ENCODE measurements at places on chromosomes 7 and 10.
A peak's percentile ranks its signal among the peaks of the same experiment; 100 is the strongest.

GRCh38 chr7:73940701-73941238, 79.8 kb downstream of the TMEM270 start:
- no peak for DNase-seq

GRCh38 chr10:15754937-15755336, 35.2 kb upstream of the ITGA8 start:
- DNase-seq: no peak

DNA sequence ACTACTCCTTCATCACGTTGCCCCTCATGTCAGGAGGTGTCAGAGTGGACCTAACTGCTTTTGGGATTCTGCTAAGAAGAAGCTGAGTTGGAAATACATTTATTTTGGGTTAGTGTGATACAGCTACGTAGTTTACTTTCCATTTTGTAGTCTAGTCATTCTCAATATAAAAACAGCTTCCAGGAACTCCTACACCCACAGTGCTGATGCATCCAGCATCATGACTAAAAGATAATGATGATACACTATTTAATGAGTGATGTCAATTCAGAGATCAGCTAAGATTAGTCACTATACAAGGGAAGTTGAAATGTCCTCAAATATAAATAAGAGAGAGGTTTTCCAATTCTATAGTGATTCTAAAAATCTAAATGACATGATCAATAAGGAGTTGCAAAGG, 264.2 kb upstream of the SLC26A5 start:
- no peak for DNase-seq

DNA sequence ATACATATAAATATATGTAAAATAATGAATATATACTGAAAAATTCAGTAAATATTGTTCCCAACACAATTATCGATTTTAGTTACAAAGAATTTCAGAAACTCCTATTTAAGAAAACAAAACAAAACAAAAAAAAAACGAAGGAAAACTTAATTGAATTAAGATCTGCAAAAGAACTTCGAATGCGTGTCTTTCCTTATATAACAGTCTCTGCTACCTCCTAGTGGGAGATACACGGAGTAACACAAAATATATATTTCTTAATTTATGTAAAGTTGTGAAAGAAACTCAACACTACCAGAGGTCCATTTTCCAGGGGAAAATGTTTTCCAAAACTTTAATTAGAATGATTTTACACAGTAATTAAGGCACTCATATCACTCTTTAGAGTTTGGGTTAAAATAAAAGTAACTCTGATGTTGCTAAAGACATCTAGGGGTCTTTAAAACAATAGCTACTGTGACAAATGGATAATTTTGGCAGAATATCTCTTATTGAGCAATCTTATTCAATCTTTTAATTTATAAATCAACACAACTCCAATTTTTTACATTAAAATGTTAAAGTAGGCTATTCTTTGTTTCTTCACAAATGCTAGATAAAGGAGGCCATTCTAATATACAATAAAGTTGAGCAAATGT, 41.6 kb downstream of the NEBL start:
- DNase-seq: peak; percentile 27

DNA sequence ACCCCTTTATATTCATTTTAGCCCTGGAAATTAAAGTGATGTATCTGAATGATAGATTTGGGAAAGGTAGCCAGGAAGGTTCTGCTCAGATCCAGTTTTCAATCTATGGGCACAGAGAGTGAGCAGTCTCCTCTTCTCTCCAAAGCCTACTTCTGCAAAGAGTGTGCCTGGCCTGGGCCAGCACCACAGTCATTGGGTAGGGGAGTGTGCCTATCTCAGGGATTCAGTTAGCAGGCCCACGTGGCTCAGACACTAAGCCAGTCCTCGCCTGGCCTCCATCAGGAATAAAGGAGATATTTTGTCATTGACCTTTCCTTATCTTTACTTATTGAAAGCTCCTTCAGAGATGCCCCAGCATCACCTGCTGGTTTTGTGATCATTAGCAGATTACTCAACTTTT, 215.8 kb upstream of the CCDC6 start:
- DNase-seq: no peak
